Urinary bladder (tissue), 4 donors: ENCODE measurements at places on chromosomes 7 and 10. TPM values are rescaled to one million over a fixed set of nuclear protein-coding genes. Genes with fewer than 3 reads are reported as not detected.

BLOC1S2 gene
- 28.6 TPM for total RNA-seq

CYP2E1 gene
- total RNA-seq: 1.1 TPM

CDC123 gene
- 83.7 TPM for total RNA-seq

IDI2 gene
- total RNA-seq: not detected

LRMDA gene
- total RNA-seq: 17.7 TPM

PTCD1 gene
- 4.3 TPM for total RNA-seq

AGAP5 gene
- total RNA-seq: 8.0 TPM

TMEM140 gene
- total RNA-seq: 9.2 TPM

DDC gene
- total RNA-seq: 2.0 TPM

KCNIP2 gene
- 2.4 TPM for total RNA-seq

FBXL13 gene
- 8.1 TPM for total RNA-seq

AGMO gene
- 1.1 TPM for total RNA-seq

AKR1C4 gene
- not detected for total RNA-seq

DNA sequence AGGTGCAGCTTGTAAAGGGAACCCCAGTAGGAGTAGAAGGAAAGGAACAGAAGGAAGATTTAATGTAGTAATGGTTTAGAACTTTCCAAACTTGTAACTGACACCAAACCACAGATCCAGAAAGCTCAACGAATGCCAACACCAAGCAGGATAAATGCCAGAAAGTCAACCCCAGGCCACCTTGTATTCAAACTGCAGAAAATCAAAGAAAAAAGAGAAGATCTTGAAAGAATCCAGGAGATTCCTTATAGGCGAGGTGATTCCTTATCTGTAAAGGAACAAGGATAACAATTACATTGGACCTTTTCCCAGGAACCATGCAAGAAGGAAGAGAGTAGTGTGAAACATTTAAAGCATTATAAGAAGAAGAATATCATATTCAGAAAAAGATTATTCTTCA, 93.6 kb downstream of the NKX6-2 start:
- DNase-seq: no peak

DNA sequence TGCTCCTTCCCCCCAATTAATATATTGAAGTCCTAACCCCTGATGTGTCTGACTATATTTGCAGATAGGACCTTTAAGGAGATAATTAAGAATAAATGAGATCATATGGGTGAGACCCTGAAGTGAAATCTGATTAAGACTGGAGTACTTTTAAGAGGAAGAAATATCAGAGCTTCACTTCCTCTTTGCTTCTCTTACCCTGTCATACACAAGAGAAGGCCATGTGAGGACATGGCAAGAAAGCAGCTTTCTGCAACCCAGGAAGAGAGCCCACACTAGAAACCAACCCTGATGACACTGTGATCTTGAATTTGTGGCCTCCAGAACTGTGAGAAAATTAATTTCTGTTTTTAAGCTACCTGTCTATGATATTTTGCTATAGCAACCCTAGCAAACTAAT, 44.2 kb downstream of the JMJD1C start:
- DNase-seq: no peak

GRCh38 chr7:25802057-25802456, 349.9 kb upstream of the NFE2L3 start:
- DNase-seq: no peak

- DNase-seq: no peak
Measured at GRCh38 chr10:126702181-126702580, 31.7 kb upstream of the C10orf90 start.

DNA sequence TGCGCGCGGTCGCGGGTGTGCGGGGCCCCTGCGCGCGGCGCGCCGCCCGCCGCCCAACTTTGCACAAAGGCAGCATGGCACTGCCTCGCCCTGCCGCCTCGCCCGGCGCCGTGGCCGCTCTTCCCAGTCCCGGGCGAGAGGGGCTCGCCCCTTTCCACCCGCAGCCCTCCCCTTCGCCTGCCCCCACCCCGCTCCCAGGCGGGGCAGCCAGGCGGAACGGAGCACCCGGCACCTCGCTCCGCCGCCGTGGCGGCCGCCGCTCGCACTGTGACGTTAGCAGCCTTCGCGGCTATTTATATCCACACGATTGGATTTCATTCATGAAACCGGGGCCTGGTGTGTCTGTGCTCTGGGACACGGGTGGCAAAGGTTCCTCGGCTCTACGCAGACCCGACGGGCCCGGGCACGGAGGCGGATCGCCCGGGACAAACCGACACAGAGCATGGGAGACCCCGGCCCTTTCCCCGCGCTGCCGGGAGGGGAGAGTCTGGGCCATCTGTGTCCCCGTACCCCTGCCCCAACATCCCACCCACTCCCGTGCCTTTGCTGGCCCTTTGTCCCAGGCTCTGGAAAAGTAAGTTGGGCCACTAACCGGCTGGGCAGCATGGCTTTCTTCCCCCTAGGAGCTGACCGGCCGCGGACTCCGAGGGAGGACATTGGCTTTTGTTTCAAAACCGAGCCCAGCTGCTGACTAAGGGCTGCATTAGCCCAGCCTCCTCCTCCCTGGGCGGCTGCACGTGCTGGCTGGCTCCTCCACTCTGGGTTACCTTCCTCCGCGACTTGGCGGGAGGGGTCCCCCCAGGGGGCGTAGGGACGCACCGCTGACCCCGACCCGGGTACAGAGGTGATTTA, at the start of gene RHOBTB1:
RHOBTB1 (minus strand) TSS at position 128 of the 852 bp plus-strand sequence. CDS start 32,643 bp downstream, outside the sequence.
- DNase-seq: no peak

GRCh38 chr10:79312601-79313187, 34.6 kb upstream of the PPIF start:
- no peak for DNase-seq

DNA sequence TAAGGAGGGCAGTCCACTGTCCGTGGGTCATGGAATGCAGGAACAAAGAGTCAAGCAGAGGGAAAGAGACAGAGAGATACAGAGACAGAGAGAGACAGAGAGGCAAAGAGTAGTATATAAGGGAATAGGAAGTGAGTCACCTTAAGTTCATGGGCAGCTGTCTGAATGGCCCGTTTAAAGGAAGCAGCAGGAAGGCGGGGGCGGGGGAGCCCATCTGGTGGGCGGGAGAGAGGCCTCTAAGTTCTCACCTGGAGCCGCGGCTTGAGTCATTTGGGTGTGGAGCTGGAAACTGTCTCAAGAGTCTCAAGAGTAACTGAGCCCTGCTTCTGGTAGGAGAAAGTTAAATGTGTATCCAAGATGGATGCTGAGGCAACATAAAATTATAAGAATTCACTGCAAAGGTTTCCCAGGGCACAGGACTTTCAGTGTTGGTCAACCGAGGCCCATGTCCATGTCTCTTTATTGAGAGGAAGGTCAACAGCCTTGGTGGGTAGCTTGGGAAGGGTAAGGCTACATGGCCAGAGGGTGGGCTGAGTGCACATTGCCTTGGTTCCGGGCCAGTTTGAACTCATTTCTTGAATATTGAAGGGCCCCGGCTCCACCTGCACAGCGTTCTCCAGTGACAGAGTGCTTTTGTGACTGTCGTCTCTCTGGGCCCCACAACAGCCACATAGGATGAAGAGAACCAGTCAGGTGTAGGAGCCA, 85.5 kb upstream of the CACUL1 start:
- no peak for DNase-seq

DNA sequence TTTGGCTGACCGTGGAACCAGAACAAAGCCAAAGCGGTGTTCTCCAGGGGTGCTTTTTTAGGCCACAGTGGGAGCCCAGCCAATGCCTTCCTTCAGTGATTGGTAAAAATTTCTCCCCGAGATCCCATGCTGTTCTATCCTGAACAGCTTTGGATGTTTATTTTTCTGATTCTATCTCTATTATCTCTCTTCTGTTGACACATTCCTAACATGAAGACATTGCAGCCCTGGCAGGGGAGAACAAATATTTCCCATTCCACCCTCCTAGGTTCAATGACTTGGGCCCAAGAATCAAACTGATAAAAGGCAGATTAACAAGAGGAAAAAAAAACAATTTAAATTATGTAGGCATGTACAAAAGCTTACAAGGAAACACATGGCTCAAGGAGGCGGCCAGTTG, 162.7 kb downstream of the PFKFB3 start:
- no peak for DNase-seq

DNA sequence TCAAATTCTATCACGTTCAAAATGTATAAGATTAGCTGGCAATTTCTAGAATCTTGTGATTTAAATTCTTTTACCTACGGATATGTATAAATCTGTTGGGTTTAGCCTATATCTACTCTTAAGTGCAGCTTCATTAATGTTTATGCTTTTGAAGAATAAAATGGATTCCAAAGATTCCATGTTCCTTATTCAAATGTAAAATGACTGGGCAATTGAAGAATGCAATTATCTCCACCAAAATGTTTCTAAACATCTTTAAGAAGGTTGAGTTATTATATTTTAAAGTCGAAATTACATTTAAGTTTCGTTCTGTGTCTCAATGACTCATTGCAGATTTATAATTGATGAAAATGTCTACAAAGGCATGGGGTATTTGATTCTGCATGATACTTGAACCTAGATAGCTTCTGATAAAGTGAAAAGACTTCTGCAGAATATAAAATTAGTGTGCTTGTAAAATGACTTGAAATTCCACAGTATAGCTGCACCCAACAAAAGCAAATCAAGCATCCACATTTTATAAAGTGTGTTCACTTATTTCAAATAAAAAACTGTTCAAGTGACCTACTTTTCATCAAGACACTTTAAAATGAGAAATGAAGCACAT, 697.0 kb upstream of the PCDH15 start:
- no peak for DNase-seq

DNA sequence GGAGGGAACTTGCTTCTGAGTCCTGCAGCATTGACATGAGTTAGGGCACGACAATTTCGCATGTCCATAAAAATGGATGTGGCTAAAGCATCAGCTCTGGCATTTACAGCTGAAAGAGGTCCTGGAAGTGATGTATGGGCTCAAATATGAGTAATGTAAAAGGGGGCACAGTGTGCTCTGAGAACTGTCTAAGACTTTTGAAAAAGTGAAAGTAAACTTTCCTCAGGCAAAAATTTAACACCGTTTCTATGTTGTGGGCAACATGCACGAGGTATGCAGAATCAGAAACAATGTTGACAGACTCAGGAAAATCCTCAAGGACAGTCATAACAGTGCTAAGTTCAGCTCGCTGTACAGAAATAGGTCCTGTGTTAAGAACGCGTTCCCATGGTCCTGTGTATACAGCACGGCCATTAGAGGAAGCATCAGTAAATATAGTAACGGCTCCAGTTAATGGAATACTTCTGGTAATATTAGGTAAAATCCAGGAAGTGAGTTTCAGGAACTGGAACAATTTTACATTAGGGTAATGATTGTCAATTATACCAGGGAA, 37.9 kb upstream of the AKR1C2 start:
- no peak for DNase-seq

DNA sequence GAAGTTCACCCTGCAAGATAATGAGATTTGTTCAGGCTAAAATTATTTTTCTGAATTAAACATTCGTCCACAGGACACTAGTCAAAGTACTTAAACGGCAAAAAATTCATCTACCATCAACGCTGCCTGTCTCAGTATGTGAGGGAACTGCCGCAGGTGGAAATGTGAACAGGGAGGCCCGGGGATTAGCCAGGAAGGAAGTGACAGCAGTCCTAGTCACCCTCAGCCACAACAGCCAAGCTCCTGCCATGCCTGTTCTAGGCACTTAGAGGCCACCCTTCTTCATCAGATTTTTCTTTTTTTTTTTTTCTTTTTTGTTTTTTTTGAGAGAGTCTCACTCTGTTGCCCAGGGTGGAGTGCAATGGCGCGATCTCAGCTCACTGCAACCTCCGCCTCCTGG, 9.4 kb downstream of the NUDT5 start:
- DNase-seq: no peak

DNA sequence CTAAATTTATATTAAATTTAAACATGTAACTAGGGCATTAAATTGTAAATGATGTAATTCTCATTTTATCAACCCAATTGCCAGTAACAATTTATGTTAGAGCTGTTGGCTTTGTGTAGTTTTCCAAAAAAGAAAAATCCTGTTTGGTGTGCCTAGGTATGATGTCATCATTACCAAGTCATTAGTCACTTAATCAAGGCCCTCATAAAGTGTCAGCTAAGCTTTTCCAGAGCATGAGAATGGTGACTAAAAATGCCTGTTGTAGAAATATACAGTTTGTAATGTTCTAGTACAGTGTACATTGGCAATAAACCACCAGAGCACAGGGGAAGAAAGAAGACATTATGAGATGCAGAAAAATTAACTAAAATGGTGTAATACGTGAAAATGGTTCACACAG, 593.8 kb upstream of the ANKRD30A start:
- DNase-seq: no peak

GRCh38 chr10:128144547-128144946, 18.3 kb upstream of the MKI67 start:
- DNase-seq: no peak
